SJCRH30 (cell line): ENCODE measurements at places on chromosomes 3 and 15.

DNA sequence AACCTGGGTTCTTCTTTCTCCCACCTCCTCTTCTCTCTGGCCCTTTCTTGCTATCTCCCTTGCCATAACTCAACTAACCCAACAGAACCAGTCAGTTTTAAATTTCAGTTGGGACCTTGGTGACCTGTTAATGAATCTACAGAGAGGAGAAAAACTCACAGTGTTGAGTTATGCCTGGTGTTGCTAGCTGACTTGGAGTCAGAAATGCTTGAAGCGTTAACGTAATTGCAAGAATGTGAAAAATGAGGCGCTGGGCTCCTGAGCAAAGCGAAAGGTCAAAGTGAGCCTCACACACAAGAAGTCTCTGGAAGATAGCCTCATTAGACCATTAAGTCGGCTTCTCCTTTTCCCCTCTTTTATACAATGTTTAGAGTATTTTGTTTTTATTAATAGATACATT, 18.4 kb downstream of the MEIS2 start:
- H3K4me3 ChIP-seq, result no peak overlapping the region
- peaks cover 43% of the 10 kb centered on the region for H3K36me3 ChIP-seq

DNA sequence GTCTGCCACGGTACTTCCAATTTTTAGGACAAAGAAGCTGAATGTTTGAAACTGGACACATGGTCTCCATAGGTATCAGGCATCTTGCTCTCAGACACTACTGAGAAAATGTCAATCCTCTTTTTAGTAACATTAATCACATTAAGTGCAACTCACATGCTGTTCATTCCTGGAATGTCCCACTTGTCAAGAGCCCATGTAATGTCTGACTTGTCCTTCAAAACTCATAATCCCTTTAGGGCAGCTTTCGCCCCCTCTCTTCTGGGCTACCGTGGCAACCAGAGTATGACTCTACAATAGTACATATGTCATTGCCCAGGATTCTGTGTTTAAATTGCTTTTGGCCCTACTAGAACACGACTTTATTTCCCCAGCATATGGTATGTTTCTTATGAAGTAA, 12.3 kb downstream of the NUDT16 start:
- H3K27ac ChIP-seq, result no peak overlapping the region
- no peaks in the 10 kb centered on the region for H3K36me3 ChIP-seq
- no peaks in the 10 kb centered on the region for H3K27me3 ChIP-seq
- H3K4me1 ChIP-seq, result no peaks in the 10 kb centered on the region

GRCh38 chr3:104044002-104044401, 1322.7 kb upstream of the ALCAM start:
- DNase-seq, result no peak
- no peaks in the 10 kb centered on the region for H3K36me3 ChIP-seq

- H3K27me3 ChIP-seq, result no peaks in the 10 kb centered on the region
- no peaks in the 10 kb centered on the region for H3K36me3 ChIP-seq
- no peak overlapping the region for H3K27ac ChIP-seq
- DNase-seq, result no peak
- H3K4me1 ChIP-seq, result peaks cover 8% of the 10 kb centered on the region; the same call in 1 of the 2 replicates
- H3K4me3 ChIP-seq, result no peak overlapping the region
These were observed 42.3 kb upstream of the RAB6B start for GRCh38 chr3:133937756-133938601.
